ENCODE measurements at places on chromosomes 3 and 15.

DNA sequence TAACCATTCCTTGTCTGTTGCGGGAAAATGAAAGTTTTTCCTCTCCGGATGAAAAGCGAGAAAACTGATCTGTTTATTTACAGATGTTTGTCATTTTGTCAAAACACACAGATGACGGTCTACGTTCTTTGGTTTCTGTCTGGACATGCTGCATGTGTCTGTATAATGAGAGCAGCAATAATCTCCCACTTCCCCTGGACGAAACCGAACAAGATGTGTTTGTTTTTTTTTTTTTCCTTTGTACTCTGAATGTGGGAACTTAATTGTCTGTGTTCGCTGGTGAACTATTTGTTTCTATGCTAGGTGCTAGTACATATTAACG is 33.6 kb downstream of the PTPRG start:
- ATAC-seq = no peak

GRCh38 chr15:90287101-90287500 is 21.6 kb downstream of the NGRN start:
- no peak for ATAC-seq

DNA sequence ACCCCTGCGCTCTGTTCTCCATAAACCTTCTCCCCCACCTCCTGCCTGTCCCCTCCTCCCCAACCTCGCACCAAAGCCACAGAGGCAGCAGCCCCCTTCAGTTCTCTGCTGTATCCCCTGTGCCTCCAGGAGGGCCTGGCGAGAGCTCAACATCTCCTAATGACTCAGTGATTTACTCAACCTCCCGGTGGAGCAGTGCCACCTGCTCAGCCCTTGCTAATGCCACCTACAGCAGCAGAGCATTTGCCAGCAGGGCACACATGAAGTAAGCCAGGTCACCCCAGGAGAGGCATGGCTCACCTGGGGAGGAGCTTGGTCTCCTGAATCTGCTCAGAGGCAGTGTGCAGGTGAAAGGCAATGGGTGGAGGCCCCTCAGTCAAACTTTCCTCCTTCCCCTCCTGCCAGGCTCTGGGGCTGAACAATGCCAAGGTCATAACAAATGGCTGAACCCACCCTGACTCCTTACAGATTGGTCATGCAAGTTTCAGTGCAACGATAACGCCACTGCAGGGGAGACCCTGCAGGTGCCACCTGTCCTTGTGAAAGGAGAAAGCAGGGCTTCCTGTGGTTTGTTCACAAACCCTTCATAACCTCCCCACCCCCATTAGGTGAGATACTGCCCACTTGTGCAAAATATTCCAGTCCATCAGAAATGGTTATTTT is 19.8 kb downstream of the TRPM1 start:
- ATAC-seq = no peak

DNA sequence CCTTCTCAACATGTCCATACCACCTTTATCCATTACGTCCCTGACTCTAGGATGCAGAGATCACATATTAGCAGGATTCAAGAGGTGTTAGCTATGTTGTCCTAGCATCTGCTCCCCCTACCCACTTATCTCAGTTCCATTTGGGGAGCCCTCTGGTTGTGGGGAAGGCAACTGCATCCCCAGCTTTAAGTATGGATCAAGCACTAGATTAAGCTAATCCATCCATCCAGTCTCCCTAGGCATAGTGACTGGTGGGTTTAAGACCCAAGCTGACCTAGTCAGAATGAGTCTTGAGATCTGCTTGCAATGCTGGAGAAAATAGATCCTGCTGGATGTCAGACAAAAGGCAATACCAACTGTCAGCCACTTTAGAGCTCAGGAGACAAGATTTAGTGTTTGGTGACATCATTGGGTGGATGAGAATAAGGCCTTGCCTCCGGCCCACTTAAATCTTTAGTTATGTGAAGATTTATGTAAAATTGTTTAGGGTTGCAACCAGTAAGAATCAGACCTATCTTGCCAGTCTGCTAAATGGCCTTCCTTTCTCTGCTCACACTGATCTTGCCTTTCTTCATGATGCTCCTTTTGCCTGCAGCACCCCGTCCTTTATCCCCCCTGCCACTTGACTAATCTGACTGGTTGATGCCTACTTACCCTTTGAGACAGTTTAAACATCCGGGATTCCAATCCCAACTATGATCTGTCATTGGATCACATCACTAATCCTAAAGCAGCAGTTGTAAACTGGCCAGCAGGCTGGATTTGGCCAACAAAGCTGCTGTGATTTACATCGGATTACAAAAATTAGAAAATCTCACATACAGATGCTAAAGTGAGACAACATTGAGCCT is 2.1 kb upstream of the ISY1 start:
- ATAC-seq = no peak

- ATAC-seq = no peak
These were observed 144.7 kb downstream of the TPRG1 start for GRCh38 chr3:189316296-189317019.

DNA sequence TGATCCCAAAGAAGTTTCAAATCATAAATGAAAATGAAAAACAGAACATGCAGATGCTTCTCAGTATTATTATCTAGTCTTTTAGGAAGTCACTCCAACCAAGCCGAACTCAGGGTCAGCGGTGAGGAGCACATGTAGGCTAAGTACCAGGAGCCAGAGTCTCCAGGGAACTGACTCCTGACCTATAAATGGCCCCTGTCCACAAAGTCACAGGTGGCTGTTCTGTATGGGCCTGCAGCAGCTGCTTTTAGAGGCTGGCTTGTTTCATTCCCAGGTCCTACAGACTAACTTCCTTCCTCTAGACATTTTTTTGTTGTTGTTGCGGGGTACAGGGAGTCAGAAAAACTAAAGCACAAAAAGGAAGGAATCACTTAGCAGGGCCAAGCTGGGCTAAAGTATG is 54.6 kb downstream of the DAPK2 start:
- ATAC-seq = no peak

- peak; percentile 91 for ATAC-seq
These were observed 29.3 kb upstream of the TRAK1 start for GRCh38 chr3:42061713-42062380.
